ENCODE measurements at places on chromosomes 4 and X.

- no peak for DNase-seq
Measured at GRCh38 chr4:85414972-85415371, 60.0 kb upstream of the ARHGAP24 start.

GRCh38 chr4:52554612-52555355 is 104.3 kb downstream of the USP46 start:
- DNase-seq = no peak

DNA sequence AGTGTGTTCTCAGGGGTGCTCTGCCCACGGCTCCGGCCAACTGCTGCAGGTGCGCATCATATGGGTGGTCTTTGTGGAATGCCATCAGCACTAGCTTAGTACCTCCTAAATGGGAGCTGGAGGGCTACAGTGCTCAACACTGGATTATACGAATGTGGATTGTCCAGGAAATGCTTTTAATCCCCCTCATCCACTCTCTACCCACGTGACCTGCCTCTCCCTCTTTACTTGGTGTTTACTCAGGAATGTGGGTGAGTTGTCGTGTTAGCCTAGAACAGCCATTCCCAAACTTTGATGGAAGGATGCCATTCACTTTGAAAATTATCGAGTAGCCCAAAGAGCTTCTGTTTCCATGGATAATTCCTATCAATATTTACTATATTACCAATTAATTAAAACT is 150.8 kb downstream of the PTTG2 start:
- DNase-seq = no peak

DNA sequence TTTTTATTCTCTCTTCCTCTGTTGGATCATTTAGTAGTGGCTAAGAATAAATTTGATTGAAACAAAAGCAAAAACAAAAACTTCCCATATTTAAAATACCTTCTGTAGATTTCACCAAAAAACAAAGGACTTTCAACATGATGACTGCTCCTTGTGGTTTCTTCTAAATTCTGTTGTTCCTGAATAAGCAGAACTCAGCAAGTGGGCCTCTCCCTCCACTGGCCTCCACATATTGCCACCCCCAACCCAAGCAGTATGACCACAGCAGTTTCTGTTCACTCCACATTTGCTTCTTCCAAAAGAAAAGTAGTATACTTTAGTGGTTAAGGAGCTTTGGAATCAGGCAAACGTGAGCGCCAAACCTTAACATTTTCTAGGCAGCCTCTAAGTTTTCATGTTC is 114.7 kb downstream of the COX18 start:
- DNase-seq = no peak

DNA sequence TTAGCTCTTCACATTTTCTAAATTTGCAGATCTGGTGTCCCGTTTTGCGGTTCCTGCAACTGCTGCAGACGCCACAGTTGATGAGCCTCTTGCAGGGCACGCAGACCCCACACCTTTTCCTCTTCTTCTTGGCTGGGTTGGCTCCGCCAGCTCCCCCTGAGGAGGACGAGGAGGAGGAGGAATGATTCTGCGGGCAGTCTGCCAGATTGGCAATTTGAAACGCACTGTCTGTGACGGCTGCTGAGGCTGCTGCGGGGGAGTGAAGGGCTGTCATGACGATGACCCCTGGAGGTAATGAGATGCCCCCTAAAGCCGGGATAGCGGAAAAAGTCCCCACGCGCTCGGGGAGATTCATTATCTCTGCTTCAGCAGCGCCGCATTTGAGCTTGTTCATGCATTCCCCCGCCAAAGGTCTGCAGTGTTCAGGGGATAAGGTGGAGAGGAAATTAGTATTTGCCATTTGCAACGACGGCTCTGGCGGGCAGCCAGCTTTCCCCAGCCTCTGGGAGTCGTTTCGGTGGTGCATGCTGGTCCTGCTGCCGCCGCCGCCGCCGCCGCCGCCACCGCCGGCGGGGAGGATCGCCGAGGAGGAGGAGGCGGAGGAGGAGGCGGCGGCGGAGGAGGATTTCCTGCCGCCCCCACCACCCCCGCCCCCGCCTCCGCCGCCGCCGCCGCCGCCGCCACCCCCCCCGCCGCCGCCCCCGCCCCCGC is 3.8 kb downstream of the CXXC4 start:
- DNase-seq = peak; percentile 5

GRCh38 chrX:100743009-100743607 is 11.2 kb upstream of the SYTL4 start:
- DNase-seq = no peak

DNA sequence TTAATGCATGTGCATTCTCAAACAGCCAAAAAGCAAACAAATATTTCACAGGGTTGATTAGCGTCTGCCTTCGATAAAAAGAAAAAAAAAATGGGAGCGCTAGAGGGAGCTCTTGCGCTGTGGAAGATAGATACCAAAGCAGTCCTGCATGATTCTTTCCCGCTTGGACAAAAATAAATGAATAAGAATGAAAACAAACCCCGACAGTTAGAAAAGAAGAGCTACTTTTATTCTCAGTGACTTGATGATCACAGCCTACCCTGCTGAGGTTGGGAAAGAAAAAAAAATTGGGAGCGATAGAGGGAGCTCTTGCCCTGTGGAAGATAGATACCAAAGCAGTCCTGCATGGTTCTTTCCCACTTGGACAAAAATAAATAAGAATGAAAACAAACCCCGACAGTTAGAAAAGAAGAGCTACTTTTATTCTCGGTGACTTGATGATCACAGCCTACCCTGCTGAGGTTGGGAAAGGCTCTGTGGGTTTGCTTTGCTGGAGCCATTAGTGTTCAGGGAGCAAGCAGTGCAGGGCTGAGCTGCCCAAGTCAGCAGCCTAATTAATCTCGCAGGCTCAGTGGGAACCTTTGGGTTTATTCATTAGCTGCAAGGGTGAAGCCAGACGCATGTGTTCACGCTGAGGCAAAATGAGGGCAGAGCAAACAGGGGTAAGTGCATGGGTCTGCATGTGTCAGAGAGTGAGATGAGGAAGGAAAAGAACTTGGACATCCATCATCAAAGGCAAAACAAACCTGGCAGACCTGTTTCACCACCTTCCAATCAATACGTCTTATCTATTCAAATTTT is 249.3 kb upstream of the PRKX start:
- DNase-seq = no peak

DNA sequence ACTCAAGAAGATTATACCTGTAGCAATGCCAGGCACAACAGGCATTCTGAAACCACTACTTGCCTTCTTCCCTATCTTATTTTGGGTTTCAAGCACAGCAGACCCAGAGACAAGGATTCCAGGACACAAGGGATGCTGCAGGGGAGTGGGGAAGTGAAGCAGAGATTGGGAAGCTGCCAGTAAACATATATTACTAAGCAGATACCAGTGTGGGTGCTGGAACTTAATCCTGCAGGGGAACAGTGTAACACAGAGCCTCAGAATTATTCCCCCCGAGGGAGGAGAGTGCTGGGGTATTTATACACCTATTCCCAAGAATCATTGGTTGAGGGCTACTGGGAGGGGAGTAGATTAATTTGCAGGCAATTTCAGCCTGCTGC is 33.3 kb upstream of the MAML3 start:
- no peak for DNase-seq

- DNase-seq = no peak
Measured at GRCh38 chr4:121958777-121959176, 6.9 kb upstream of the TRPC3 start.

DNA sequence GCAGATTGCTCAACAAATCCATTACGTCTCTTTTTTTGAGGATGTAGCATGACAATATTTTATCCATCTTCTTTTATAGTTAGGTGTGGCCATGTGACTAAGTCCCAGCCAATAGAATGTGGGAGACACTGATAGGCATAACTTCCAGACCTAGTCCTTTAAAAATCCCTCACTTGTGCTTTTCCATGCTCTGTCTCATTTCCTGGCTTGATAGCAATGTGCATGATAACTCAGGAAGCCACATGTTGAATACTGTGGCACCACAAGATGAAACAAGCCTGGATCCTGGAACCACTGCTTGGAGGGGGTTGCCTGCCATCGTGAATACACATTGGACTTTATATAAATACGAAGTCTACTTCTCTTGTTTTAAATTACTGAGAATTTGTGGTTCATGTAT is 184.0 kb upstream of the NEIL3 start:
- no peak for DNase-seq

- DNase-seq = no peak
Measured at GRCh38 chr4:86706923-86707597, 112.9 kb downstream of the PTPN13 start.

GRCh38 chrX:148069759-148070503 is 88.8 kb downstream of the FMR1NB start:
- no peak for DNase-seq

DNA sequence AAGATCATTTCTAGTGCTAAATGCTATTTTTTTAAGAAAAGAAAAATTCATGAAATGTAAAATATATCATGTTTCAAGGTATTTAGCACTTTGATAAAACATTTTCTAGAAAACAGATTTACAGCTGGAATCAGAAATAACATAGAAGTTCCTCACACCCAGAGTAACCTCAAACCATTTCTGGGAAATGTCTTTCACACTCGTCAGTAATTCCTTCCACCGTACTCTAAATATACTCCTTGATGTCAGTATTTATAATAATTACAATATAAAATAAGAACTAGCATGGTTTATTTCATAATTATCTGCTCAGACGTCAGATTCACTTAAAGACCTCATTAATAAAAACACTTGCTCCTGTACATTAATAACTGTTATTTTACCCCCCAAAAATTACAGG is 103.9 kb downstream of the ADGRA3 start:
- DNase-seq = no peak

DNA sequence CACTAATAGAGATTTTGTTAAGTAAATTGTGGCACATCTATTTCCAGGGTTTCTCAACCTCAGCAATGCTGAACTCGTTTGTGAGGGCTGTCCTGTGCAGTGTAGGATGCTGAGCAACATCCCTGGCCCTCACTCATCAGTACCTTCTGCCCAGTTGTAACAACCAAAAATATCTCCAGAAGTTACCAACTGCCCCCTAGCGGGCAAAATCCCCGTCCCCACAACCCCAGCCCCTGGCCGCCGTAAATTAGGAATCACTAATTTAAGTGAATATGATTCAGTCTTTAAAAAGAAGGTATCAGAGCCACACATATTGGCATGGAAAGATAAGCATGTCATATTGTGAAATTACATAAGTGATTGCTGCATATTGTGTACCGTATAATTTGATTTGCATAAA is 123.4 kb downstream of the ASB9 start:
- no peak for DNase-seq

GRCh38 chr4:172648471-172648870 is 520.1 kb upstream of the GALNT7 start:
- DNase-seq = no peak

GRCh38 chr4:40176602-40177001 is 20.2 kb upstream of the RHOH start:
- no peak for DNase-seq

DNA sequence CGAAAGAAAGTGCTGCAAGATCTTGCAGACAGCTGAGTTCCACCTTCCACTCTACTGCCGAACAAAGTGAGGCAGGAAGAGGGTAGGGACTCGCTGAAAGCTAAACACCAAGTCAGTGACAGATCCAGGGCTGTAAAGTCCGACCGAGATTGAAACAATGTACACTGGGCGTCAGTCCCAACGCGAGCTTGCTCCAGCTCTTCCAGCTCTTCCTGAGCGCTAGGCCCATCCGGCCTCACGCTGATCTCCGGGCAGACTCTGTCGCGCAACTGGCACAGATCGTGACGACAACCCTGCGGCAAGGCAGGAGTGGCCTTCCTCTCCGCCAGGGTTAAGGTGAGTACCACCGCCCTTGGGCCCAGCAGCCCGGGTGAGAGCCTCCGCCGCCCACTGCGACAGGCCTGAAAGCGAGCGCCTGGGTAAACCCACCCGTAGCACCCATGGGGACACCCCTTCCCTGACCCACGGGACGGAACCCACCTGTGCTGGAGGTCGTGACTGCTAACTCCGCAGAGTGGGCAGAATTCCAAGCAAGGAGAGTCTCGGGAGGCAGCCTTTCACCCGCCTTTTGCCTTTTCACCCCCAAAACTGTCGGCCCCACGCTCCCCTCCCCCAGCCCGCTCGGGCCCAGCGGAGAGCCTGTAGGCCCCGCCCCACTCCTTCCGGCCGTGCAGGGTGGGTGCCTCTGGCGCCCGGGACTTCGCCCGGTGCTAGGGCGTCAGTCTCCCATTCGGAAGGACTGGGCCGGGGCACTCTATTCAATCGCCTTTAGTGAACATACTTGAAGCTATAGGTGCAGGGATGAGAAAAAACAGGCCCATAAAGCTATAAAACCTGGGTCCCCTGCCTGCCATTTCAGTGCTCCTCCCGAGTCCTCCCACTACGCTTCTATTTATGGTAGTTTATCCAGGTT is at the start of gene TMLHE:
Gene TMLHE (minus strand): TSS at position 641 of the 913 bp plus-strand sequence. CDS start 67,676 bp downstream, outside the sequence.
- DNase-seq = peak; percentile 24

- peak; percentile 18 for DNase-seq
Measured at GRCh38 chr4:153573881-153574802, 108.0 kb downstream of the TMEM131L start.

- no peak for DNase-seq
Measured at GRCh38 chr4:35525192-35525978, 718.9 kb downstream of the ARAP2 start.

DNA sequence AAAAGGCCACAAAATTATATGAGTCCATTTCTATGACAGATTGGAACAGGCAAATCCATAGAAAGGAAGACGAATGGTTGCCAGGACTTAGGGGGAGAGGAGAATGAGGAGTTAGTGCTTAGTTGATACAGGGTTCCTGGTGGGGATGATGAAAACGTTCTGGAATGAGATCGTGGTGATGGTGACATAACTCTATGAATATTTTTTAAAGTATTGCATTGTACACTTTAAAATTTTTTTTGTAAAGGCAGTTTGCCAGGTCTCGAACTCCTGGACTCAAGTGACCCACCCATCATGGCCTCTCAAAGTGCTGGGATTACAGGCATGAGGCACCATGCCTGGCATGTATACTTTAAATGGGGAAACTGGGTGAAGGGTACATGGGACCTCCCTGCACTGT is 9.9 kb upstream of the CCNQ start:
- DNase-seq = no peak

GRCh38 chr4:140089216-140089615 is 64.8 kb downstream of the MAML3 start:
- no peak for DNase-seq

GRCh38 chrX:45768666-45769236 is 568.1 kb upstream of the DIPK2B start:
- no peak for DNase-seq

DNA sequence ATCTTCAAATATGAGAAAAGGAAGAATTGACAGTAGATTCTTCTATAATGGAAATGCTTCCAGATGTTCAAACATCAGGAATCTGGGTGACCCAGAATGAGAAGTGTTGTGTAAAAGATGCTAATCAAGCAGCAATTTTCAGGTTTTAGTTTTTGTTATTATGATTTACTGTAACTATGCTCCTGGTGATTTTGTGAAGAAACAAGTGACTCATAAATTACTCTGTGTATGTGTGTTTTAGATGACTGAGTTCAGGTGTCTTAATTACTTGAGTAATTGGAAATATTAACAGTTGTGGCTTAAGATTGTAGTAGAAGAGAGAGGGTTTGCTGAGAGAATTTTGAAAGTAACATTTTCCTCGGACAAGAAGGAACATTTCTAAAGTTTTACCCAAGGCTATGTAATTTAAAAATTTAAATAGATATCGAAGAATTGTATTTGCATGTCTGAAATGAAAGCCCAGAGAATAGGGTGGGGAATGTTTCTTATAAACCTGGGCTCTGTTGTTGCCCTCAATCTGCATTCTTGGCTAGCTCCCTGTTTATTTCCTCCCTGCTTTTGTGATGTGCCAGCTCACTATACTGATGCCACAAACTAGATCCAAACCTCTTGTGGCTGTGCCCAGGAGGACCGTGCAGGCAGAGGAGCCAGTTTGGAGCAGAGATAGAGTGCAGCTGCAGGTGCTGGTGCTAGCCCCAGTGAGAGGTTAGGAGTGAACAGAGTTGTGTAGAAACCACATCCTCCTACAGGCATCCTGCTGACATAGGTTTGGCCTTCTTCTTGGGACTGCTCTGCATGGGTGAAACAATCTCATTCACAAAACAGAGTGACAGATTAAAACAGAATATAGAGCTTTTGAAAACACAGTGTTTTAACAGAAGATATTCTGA is 25.4 kb upstream of the TNIP3 start:
- DNase-seq = no peak

Data from stimulated activated CD8-positive, alpha-beta memory T cell treated with anti-CD3 and anti-CD28 coated beads, Interleukin-7, amount 100 ng/mL, for 1 hour (primary cell).